ENCODE measurements at places on chromosomes 5 and 9.

- no peak overlapping the region for H3K27ac ChIP-seq
- DNase-seq: no peak
- no peaks in the 10 kb centered on the region for H3K36me3 ChIP-seq
- H3K4me3 ChIP-seq: no peak overlapping the region
These were observed 8.9 kb upstream of the PTAR1 start for GRCh38 chr9:69768716-69769115.

- no peak for DNase-seq
- H3K4me1 ChIP-seq: no peaks in the 10 kb centered on the region
- H3K4me3 ChIP-seq: no peak overlapping the region
These were observed 135.1 kb downstream of the DROSHA start for GRCh38 chr5:31396611-31397295.

DNA sequence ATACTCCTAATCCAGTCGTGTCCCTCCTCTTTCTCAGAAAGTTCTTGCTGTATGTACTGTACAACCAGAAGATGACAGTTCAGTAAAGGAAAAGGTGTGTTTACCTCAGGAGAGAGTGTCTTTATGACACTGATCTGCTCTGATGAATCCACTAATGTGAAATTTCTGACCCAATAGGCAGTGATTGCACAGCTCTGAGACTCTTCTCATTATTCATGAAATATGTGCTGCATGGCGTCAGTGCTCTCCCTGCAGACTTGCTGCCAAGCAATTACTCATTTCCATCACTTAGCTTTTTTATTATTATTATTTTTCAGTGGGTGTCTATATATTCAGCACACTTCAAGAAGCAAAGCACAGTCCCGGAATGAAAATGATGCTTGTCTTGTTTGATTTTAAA is 389.0 kb downstream of the RASEF start:
- DNase-seq: no peak
- no peak overlapping the region for H3K4me3 ChIP-seq
- no peaks in the 10 kb centered on the region for H3K27me3 ChIP-seq
- no peak overlapping the region for H3K27ac ChIP-seq
- H3K36me3 ChIP-seq: no peaks in the 10 kb centered on the region
- no peaks in the 10 kb centered on the region for H3K4me1 ChIP-seq

- no peak overlapping the region for H3K4me3 ChIP-seq
- peak overlapping the region; percentile 8 for H3K27ac ChIP-seq
- no peak for DNase-seq
- H3K27me3 ChIP-seq: no peaks in the 10 kb centered on the region
- peaks cover 70% of the 10 kb centered on the region for H3K36me3 ChIP-seq
These were observed 92.0 kb downstream of the OTULIN start for GRCh38 chr5:14756478-14756877.

- peaks cover 3% of the 10 kb centered on the region for H3K27me3 ChIP-seq
- DNase-seq: no peak
- H3K4me1 ChIP-seq: peaks cover 37% of the 10 kb centered on the region
- H3K27ac ChIP-seq: no peak overlapping the region
- no peak overlapping the region for H3K4me3 ChIP-seq
These were observed 31.8 kb upstream of the CKS2 start for GRCh38 chr9:89278997-89279739.

Data from activated T-cell treated with anti-CD3 and anti-CD28 coated beads, Interleukin-2, amount 50 U/mL, for 24 hours (primary cell).